Activated CD4-positive, alpha-beta T cell treated with anti-CD3 and anti-CD28 coated beads, Interleukin-10, Interleukin-2, amounts not matched to agents 100 ng/mL and 50 ng/mL, durations not matched to agents 16 hours and 8 hours (primary cell): ENCODE measurements at places on chromosomes 3 and 15.

- no peak for DNase-seq
Observed at GRCh38 chr3:123353850-123354233, 95.0 kb downstream of the ADCY5 start.

- no peak for DNase-seq
Observed at GRCh38 chr3:122824465-122825381, 29.9 kb downstream of the SLC49A4 start.

DNA sequence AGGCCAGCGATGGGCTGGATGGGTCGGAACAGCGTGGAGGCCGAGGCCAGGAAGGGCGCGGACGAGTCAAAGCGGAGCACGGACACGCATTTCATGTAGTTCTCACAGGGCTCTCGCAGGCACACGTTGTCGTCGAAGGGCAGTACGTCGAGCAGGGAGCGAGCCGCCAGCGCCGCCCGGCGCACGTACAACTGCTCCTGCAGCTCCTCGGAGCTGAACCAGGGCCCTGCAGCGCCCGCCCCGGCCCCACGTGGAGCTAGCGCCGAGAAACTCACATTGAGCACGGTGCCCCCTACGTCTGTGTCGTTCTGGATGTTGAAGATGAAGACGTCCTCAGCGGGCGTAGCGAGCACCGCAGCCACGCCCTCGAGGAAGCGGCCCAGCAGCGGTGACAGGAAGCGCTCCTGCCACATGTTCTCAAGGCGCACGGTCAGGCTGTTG lies 5.8 kb downstream of the CELSR3 start:
- peak; percentile 54 for DNase-seq

GRCh38 chr3:39638301-39638700 lies 170.8 kb downstream of the MOBP start:
- no peak for DNase-seq

- no peak for DNase-seq
Observed at GRCh38 chr3:129952556-129953355, 21.8 kb upstream of the TRH start.

DNA sequence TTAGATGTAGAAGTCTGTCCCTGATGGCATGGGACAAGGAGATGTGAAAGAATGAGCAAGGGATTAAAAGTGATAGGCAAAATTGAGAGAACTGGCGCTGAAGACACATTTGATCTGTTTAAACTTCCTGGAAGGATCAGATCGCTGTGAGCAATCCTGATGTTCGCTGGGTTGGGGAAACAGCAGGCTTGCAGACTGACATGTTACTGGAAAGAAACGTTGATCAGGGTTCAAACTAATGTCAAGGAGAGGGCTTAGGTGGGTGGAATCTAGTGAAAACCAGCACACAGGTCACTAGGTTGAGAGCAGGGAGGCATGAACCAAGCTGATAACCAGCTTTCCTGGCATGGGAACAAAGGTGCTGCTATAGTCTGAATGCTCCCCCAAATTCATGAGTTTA lies 34.5 kb upstream of the SPTSSB start:
- DNase-seq: no peak

DNA sequence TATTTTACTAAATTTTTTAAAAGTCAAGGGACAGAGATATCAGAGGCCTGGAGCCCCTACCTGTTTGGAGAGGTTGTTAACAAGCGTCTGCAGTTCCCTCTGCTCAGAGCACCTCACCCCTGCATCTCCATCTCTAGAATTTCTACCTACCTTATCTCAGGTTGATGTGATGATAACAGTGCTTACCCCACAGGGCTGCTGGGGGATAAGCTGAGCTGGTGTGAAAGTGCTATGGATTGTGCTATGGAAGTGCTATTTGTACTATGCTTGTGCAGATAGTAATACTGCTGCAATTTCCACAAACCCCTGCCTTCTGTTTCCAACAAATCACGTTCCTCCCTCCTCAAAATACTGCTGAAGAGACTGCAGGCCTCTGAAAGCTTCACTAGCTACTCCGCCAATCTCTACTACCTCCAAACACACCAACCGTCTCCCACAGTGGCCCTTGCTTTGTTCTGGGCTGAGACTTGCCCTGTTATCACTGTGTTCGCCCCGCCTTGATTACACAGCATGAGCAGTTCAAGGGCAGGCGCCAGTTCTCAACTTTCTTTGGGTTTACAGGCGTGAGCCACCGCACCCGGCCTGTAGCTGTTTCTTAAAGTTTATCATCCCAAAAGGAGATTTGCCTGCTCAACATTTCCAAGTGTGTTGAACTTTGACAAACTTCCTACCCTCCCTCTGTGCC lies 28.4 kb upstream of the PARL start:
- no peak for DNase-seq

DNA sequence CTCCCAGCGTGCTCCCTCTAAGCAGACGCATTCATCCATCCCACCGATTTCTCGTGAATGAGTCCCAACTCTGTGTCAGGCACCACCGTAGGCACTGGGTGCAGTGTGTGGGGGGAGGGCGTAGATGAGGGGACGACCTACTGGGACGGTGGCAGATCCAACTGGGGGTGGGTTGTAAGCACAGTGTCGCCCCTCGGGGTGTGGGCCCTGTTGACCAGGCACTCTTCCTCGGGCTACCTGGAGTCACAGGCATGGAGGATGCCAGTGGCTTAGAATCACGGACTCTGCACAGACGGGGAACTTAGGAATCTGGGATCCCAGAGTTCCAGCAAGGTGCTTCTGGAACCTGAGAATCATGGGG lies 66.2 kb downstream of the SLC6A6 start:
- no peak for DNase-seq
